SW480 (cell line): ENCODE measurements at places on chromosomes 16 and 17.

DNA sequence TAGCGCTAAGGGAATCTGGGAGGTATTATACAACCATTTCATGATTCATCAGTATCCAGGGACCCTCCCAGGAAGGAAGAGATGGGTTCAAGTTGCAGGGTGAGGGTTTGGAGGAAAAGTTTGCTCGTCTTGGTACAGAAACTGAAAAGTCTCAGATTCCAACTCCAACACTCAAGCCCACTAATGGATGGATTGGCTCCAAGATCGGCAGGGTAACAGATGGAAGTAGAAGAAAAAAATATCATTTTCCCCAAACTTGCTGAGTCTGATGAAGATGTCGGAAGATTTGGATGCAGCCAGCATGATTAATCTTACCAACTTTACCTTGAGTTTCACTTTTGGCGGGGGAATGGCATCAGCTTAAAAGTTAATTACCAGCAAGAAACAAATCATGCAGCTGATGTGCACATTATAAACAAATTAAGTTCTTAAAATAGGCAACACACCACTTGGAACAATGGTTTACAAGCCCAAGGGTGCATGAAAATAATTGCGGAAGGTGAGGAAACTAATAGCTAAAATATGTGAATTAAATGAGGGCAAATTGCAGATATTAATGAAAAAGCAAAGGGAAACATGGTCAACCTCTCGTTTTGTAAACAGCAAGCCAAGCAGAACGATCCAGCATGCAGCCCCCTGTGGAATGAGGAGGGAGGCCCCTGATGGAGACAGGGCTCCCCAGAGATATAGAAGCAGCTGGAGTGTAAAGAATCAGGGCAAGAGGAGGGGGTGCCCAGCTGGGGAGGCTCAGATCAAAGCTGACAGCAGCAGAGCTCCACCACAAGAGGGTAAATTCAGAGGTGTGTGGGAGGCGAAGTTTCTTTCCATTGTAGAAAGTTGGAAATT is 44.1 kb upstream of the GRIN2A start:
- no peak for DNase-seq

GRCh38 chr16:8730335-8730915 is 56.0 kb downstream of the ABAT start:
- no peak for DNase-seq

- no peak for DNase-seq
Measured at GRCh38 chr16:4414187-4414917, 2.0 kb downstream of the CORO7 start.

- no peak for DNase-seq
Measured at GRCh38 chr17:81230043-81230820, 7.5 kb upstream of the CEP131 start.

DNA sequence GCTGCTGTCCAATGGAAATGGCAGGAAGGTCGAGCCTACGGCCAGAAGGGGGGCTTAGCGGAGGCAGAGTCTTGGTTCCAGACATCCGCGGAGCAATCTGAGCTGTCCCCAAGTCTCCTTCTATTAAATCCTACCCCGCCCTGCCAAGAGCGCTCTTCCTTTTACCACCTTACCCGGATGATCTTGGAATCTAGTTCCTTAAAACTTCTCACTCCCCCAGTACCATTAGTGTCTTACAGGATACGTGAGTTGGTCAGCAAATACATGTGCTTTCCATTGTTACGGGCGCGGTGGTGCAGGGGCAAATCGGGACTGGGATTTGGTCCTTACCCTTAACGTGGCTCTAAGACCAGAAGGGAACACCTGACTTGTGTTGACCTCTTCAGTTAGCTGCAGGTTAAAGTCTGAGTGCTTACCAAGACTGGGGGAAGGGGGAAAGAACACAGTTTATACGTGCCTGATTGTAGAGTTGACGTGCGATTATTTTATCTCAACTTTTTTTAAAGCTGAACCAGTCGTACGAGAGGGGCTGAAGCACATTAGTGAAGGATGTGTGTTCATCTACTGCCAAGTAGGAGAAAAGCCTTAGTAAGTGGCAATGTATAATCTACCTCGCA is 495 bp downstream of the TXNDC17 start:
- peak; percentile 46 for DNase-seq

GRCh38 chr16:69037373-69038160 is 67.9 kb upstream of the HAS3 start:
- DNase-seq: no peak

DNA sequence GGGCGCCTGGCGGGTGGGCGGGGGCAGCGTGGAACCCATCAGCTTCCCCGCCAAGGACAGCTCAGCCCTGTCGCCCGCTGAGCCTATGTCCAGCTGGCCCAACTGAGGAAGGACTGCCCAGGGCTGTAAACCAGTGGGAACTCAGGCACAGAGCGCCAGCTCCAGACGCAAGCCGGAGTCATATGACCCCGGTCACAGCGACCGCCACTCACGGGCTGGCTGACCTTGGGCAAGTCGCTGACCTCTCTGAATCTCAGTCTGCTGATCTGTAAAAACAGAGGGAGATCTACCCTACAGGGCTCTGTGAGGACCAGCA is 170.0 kb downstream of the C16orf78 start:
- no peak for DNase-seq

GRCh38 chr16:85736921-85737320 is 14.0 kb downstream of the C16orf74 start:
- DNase-seq: no peak

- DNase-seq: no peak
Measured at GRCh38 chr16:28217326-28217725, 5.6 kb upstream of the XPO6 start.

DNA sequence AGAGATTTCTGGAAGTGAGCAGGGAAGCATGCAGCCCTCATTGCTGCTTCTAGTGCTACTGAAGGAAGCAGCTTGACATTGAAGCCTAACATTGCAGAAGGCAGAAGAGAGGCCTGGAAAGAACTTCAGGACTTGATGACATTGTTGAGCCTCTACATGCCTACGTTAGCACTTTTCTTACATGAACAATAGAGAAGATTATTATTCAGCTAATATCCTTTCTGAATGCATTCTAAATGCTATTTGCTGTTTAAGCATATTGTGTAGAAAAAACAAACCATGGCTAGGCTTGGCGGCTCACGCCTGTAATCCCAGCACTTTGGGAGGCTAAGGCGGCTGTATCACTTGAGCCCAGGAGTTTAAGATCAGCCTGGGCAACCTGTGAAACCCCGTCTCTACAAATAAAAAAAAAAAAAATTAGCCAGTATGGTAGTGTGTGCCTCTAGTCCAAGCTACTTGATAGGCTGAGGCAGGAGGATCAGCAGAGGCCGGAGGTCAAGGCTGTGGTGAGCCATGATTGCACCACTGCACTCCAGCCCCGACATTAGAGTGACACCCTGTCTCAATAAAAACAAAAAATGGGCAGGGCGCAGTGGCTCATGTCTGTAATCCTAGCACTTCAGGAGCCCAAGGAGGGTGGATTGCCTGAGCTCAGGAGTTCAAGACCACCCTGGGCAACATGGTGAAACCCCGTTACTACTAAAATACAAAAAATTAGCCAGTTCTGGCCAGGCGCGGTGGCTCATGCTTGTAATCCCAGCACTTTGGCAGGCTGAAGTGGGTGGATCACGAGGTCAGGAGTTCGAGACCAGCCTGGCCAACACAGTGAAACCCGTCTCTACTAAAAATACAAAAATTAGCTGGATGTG is 2.2 kb upstream of the AURKB start:
- DNase-seq: no peak

DNA sequence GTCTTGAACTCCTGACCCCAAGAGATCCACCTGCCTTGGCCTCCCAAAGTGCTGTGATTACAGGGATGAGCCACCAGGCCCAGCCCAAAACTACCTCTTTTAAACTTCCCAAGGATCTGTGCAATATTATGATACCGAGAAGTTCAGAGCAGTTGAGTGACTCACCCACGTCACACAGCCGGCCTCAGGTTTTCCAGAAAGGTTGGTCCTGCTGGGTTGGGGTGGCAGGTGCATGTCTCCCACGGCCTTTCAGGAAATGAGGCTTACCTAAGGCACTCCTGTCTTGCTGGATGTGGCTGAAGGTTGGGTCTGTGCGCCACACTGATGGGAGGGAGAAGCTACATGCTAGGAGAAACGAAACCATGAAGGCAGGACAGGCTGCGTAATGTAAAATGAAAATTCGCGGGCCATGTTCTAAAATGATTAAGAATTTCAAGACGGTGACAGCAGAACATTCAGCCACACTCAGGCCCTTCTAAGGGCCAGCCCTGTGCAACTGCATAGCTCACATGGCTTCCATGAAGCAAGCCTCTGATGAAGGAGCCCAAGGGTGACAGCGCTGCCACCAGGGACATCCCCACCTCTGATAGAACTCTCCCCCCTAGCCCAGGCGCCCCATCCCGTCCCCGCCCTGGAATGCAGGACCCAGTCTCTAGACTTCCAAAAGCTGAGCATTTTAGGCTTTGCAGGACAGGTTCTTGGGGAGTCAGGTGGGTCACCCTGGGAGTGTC is 6.6 kb upstream of the GLIS2 start:
- DNase-seq: no peak

GRCh38 chr17:34991606-34992005 is 11.3 kb downstream of the LIG3 start:
- DNase-seq: no peak

DNA sequence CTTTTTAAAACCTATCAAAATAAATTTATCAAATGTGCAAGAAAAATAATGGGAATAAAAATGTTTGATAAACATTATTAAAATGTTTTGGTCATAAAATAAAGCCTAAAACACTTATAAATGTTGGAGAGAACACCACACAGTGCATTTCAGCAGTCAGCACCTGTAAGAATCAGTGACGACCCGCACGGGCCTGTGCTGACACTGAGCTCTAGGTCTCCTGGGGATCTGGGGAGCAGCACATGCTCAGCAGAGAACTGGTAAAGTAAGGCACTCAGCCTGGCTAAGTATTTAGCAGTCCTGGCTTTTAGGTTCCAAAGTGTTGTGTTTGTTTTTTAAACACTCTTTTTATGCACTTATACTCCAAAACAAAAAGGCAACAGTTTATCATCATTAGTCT is 46.9 kb downstream of the HELZ start:
- DNase-seq: no peak

DNA sequence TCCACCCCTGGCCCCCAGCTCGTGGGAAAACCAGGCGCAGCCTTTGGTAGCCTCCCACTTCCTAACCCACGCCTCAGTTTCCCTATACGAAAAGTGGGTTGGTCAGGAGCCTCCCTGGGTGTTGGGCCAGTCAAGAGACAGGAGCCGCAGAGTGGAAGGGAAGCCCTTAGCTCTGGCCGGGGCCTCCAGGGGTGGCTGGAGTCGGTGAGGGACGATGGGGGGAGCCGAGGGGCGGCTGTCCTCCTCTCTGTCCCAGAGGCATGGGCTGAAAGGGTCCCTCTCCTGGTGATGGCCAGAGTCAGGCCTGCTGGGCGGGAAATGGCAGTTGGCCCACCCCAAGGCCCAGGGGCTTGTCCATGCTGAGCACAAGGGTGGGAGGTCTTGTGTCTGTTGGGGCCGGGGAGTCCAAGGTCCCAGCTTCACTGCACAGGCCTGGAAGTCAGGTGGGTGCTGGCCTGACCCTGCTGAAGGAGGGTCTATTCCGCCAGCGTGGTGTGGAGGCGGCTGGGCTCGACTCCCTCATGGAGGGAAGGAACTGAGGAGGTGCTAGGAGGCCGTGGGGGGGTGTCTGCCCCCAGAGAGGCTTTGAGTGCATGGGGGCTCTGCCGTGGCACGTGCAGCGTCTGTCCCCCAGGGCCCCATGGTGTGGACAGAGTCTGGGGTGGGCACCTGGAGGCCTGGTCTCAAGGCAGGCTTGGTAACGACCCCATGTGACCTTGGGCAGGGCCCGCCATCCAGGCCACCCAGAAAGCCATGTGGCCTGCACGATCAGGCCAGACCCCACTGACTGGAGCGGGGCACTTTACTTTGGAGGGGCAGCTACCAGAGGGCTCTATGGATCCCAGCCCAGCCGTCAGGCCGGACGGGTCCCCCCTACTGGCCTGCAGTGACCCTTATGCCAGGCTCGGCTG is 1.1 kb downstream of the SLC16A3 start:
- DNase-seq: no peak

DNA sequence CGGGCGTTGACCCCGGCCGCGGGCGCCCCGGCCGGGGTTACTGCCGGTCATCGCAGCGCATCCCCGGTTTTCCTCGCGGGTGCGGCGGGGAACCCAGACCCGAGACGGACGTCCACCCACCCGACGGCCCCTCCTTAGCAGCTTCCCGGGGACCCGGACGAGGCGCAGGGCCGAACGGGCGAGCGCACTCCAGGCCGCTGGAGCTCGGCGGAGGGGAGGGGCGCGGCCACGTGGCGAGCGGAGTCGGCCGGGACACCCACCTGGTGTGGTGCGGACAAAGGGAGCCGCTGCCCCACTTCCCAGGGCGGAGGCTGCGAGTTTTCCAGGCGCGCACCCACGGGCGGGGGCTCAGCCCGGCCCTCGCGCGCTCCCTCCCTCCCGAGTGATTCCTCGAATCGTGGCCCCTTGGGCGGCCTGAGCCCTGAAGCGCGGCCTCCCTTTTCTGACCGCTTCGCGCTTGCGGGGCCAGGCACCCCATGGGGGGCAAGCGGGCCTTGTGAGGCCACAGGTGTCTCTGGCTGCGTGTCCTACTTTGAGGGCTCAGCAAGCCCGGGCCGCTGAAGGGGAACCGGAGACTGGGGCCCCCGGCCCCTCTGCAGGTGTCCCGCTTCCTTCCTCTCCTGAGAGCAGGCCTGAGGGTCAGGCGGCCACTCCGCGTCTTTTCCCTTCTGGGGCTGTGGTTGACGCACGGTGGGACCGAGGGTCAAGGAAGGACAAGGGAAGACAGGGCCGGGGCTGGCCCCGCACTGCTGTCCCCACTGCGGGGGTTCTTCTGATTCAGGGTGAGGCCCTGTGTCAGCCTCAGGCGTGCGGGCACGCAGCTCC is 1.1 kb upstream of the FASN start:
- no peak for DNase-seq

DNA sequence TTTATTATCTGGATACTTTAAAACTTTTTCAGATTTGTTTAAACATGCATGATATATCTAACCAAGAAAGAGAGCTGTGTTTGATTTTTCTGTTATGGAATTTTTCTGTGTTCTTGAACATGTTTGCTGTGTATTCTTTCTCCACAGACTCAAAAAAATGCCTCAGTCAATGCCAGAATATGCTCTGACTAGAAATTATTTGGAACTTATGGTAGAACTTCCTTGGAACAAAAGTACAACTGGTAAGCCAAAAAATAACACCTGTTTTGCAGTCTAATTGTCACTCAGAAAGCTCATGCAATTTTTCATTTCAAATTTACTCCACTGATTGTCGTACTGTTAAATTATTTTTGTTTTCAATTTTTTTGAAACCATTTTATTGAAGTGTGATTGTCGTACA is 15.3 kb upstream of the ABCC11 start:
- DNase-seq: no peak

- no peak for DNase-seq
Measured at GRCh38 chr17:16494059-16494458, 2.1 kb upstream of the LRRC75A start.

DNA sequence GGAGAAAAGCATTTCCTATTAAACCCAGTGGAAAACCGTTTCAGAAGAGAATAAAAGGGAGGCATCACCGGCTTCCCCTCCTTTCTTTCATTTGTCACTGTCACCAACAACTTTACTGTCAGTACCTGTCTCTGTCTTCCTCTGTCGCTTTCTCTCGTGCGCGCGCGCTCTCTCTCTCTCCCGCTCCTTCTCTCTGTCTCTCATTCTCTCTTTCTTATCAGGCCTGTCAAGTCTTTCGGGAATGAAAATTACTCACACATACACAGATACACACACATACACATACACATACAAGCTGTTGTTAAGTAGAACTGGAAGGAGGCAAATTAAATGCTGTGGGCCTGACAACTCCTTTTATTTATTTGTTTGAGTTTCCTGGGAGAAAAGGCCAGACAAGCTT is 17.6 kb downstream of the MYOCD start:
- DNase-seq: no peak

- DNase-seq: no peak
Measured at GRCh38 chr17:45961206-45961605, 37.8 kb upstream of the STH start.

- no peak for DNase-seq
Measured at GRCh38 chr17:78375401-78376151, 2.9 kb upstream of the PGS1 start.
